ENCODE measurements at places on chromosomes 5 and 9. TPM values are rescaled to one million over a fixed set of nuclear protein-coding genes. Genes with fewer than 3 reads are reported as not detected.

GRCh38 chr9:92715488-92716231 lies 45.7 kb upstream of the IPPK start:
- ATAC-seq: peak; percentile 39

GRCh38 chr9:127763918-127764384 lies 14.5 kb downstream of the SH2D3C start:
- peak; percentile 73 for ATAC-seq

DNA sequence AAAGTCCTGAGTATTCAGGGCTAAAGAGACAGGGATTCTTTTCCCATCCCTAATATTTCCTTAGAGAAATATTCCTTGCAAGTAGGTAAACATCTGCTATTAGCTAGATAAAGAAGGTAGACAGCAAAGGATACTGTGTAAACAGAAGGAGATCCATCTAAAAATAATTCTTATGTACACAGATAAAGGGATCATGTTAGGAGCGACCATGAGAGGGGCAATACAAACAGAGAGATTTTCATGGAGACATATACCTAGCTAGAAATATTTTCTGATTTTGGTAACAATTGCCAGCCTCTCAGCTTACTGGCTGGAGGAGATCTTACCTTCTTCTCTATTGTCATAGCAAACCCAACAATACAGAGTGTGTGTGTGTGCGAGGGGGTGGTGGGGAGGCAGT lies 184.6 kb upstream of the DMAC1 start:
- ATAC-seq: no peak

The STPG3 gene
- total RNA-seq: not detected

The WNT8A gene
- not detected for total RNA-seq

The SARDH gene
- total RNA-seq: 2.3 TPM

Data from gastroesophageal sphincter (tissue), 4 donors.